ENCODE measurements at places on chromosomes 6 and 20.

DNA sequence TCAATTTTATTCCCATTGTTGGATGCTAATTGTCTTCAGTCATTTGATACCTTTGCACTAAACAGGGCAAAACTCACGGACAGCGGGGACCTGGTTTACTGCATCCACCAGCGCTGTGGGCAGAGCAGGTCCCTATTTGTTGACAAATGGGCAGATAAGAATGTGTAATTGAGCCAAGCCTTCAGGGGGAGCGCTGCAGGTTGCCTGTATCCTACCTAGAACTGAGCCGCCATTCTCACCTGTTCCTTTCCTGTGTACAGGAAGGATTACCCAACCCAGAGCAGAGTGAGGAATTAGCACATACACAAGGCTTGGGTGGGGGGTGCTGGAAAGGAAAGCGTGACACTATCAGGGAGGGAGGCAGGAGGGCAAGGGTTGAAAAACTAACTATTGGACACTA, 89.1 kb upstream of the FOXA2 start:
- DNase-seq, result no peak

GRCh38 chr20:49989234-49990065, 6.7 kb downstream of the SNAI1 start:
- no peak for DNase-seq

- DNase-seq, result no peak
Measured at GRCh38 chr20:7257692-7258466, 490.4 kb downstream of the BMP2 start.

DNA sequence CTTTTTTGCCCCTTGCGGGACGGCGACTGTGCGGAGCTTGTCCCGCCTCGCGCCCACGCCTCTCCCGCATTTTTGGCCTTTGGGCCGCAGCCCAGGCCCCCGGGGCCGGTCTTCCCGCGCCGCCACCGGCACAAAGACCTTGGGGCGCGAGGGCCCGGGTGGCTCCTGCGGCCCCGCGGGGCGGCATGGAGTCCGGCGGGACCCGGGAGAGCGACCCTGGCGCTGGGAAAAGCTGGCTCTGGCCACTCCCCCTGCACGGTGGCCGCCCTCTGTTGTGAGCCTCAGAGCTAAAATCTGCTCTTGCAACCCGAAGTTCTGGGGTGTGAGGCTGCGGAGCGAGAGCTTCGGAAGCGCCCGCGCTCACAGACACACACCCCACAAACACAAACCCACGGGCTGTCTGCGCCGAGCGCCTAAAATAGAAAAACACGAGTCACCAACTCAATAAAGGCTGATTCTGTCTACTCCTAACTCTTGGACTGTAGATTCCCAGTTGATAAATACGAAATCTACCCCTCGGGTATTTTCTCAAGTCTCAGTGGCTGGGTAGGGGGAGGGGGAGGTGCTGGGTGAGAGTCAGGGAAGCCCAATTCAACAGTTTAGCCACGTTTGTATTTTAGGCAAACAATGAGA, 496 bp upstream of the BEND3 start:
- peak; percentile 14 for DNase-seq

GRCh38 chr20:63106108-63106764, 99.5 kb upstream of the BHLHE23 start:
- DNase-seq, result no peak

- no peak for DNase-seq
Measured at GRCh38 chr6:119112812-119113530, 34.5 kb upstream of the FAM184A start.

- no peak for DNase-seq
Measured at GRCh38 chr6:41288030-41288753, 1.7 kb upstream of the TREM1 start.

DNA sequence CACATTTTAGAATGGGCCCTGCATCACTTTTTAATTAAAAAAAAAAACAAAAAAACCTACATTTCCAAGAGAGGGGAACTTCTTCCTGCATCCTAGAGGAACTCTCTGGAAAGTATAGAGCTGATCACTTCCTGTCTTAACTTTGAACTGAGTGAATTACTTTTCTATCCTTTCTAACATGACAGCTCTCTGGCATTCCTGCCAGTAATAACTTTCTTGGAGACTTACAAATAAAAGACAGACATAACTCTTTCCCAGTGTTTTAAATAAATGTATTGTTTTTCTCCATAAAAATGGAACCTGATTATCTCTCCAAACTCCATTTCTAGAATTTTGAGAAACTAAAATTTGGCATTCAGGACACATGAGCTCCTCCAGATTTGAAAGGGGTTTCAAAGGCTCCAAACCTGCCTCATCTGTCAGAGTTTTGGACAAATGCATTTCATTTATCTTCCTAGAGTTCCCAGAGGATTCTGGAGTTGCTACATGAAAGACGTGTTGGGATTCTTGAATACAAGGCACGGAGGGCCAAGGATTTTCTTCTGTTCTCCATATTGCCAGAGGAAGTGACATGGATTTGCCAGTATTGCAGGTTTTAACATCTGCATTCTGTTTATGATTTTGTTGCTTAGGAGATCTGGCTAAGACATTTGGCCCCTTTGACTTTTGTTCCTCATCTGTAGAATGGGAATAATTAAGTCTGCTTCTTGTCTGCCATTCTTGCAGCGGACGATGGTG, 2.0 kb upstream of the SMOC2 start:
- no peak for DNase-seq

DNA sequence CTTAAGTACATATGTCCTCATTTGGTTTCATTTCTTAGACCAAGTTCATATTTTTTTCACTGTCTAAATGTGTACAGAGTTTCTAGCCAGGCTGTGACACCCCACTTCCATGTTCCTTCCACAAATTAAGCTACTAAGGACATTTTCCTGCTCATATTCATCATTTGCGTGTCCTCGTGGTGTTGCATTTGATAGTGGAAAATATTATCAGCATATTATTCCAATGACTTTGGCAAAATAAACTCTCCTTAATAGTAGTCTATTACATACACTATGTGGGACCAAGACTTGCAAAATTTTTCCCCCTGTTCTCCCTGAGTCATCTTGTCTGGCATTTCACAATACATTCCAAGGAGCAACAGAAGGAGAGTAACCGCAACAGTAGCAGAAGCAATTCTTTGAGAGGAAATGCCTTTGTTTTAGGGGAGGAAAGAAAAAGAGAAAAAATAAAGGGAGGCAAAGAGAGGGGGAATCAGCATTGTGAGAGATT, 599.2 kb downstream of the COL12A1 start:
- no peak for DNase-seq

GRCh38 chr6:157240059-157240959, 83.0 kb downstream of the TMEM242 start:
- DNase-seq, result no peak

GRCh38 chr20:4067600-4068261, 52.4 kb upstream of the RNF24 start:
- no peak for DNase-seq

- no peak for DNase-seq
Measured at GRCh38 chr6:117603821-117604220, 1.5 kb upstream of the GOPC start.
